ENCODE measurements at places on chromosomes 13 and 19. TPM values are rescaled to one million over a fixed set of nuclear protein-coding genes. Genes with fewer than 3 reads are reported as not detected.

GRCh38 chr19:2201473-2202148, 34.5 kb downstream of the PLEKHJ1 start:
- H3K27me3 ChIP-seq: no peaks in the 10 kb centered on the region
- no peak overlapping the region for H3K27ac ChIP-seq
- H3K4me3 ChIP-seq: no peak overlapping the region
- H3K36me3 ChIP-seq: no peaks in the 10 kb centered on the region
- no peaks in the 10 kb centered on the region for H3K4me1 ChIP-seq

- H3K4me3 ChIP-seq: no peak overlapping the region
- DNase-seq: no peak
Observed at GRCh38 chr13:77448689-77449088, 86.8 kb upstream of the SCEL start.

DNA sequence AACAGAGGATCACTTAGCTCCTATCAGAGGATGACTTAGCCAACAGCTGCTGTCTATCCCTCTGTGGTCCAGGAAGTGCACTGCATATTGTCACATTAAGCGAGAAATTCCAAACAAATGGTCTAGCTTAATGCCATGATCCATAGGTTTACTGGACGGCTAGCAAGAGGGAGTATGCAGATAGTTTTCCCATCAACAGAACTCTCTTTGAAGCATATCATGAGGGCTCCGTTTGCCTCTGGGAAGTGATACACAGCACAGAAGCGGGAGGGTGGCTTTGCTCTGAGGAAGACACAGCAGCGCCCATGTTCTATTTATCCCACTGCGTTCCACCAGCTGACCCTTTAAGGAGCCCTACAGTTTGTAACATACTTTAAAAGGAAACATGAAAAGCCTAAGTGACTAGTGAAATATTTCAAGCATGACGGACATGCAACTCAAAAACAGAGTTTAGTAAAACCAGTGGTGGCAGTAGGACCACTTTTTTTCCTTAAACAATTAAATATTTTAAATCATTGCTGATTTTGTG, 52.7 kb downstream of the COL4A1 start:
- peak overlapping the region; percentile 71 for H3K27ac ChIP-seq
- H3K27me3 ChIP-seq: no peaks in the 10 kb centered on the region
- DNase-seq: no peak
- H3K4me1 ChIP-seq: no peaks in the 10 kb centered on the region
- no peak overlapping the region for H3K4me3 ChIP-seq

DNA sequence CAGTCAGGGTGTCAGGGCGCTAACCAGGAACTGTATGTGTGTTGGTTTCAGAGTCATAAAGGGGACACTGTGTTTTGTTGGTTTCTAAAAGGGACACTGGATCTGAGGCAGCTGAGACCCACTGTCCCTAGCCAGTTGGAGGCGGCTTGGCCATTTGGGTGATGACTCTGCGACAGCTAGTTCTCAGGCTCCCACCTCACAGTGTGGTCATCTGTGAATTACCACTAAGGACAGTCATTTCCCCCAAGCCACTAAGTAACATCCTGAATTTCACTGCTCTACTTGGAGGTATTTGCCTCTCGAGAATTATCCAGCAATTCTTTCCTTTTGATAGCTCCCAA, 51.5 kb downstream of the EPS15L1 start:
- H3K4me1 ChIP-seq: no peaks in the 10 kb centered on the region
- H3K27ac ChIP-seq: no peak overlapping the region
- H3K27me3 ChIP-seq: no peaks in the 10 kb centered on the region
- no peak for DNase-seq

Gene ZNF441
- 8.5 TPM for total RNA-seq

Gene CARM1
- 6.4 TPM for total RNA-seq

Gene ATG4D
- 6.5 TPM for total RNA-seq

Gene ATP1A3
- total RNA-seq: not detected

DNA sequence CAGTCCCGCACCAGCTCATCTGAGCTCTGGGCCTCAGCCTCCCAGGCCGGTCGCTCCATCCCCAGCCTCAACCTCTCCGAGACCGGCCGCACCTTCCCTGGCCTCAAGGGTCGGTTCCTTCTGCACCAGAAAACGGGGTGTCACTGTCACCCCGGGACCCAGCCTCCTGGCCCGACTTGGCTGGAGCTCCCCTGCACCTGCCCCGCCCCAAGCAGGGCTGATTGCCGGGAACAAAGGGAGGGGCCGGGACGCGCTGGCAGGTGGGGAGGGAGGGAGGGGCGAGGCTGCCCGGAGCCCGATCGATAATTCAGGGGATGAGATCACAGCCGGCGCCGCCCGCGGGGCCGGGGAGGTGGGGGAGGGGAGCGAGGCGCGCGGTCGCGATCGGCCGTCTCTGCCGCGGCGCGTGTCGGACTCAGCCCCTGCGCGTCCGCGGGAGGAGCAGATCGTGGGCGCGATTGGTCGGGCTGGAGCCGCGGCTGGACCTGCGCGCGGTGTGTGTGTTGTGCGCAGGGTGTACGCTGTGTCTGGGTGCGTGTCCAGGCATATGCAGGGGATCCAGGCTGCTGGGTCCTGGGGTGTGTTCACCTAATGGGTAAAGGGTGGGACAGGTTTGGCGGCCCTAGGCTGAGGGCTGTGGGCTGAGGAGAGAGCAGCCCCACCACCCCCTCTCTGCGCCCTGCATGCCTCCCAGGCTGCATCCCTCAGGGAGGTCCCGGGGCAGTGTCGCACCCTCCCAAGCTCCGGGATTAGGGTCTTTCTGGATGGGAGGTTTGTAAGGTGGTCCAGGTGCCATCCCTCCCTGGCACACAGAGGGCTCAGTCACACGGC, 1.1 kb upstream of the SHC2 start:
- peak overlapping the region; percentile 79 for H3K27ac ChIP-seq
- H3K4me1 ChIP-seq: peaks cover 16% of the 10 kb centered on the region
- peak overlapping the region; percentile 44 for H3K4me3 ChIP-seq
- no peaks in the 10 kb centered on the region for H3K27me3 ChIP-seq

- H3K4me1 ChIP-seq: no peaks in the 10 kb centered on the region
- H3K4me3 ChIP-seq: no peak overlapping the region
- DNase-seq: no peak
- H3K27me3 ChIP-seq: no peaks in the 10 kb centered on the region
- H3K27ac ChIP-seq: no peak overlapping the region
- no peaks in the 10 kb centered on the region for H3K36me3 ChIP-seq
Observed at GRCh38 chr19:43906774-43907173, 28.3 kb downstream of the ZNF45 start.

Gene SCGB2B2
- total RNA-seq: not detected

DNA sequence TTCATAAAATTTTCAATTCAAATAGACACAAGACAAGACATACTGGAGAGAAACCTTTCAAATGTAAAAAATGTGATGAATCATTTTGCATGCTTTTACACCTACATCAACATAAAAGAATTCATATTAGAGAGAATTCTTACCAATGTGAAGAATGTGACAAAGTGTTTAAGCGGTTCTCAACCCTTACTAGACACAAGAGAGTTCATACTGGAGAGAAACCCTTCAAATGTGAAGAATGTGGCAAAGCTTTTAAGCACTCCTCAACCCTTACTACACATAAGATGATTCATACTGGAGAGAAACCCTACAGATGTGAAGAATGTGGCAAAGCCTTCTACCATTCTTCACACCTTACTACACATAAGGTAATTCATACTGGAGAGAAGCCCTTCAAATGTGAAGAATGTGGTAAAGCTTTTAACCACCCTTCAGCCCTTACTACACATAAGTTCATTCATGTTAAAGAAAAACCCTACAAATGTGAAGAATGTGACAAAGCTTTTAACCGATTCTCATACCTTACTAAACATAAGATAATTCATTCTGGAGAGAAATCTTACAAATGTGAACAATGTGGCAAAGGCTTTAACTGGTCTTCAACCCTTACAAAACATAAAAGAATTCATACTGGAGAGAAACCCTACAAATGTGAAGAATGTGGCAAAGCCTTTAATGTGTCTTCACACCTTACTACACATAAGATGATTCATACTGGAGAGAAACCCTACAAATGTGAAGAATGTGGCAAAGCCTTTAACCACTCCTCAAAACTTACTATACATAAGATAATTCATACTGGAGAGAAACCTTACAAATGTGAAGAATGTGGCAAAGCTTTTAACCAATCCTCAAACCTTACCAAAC, 24.6 kb upstream of the ZNF431 start:
- H3K4me1 ChIP-seq: no peaks in the 10 kb centered on the region
- H3K27me3 ChIP-seq: no peaks in the 10 kb centered on the region
- H3K4me3 ChIP-seq: no peak overlapping the region
- H3K36me3 ChIP-seq: no peaks in the 10 kb centered on the region
- H3K27ac ChIP-seq: no peak overlapping the region
- no peak for DNase-seq

DNA sequence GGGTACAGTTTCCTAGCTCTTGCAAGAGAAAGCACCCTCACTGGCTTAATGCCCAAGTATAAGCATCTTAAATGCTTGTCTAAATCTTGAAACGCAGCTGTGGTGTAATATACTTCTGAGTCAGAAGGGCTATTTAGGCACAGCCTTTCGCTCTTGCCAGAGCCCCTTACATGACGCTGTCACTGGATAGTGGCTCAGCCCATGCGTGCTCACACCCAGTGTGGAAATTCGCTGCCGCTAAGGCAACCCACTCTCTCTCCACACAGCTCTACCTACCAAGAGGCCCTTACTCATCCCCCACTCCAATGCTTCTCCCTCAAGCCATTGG, 24.0 kb downstream of the UQCRFS1 start:
- H3K27ac ChIP-seq: no peak overlapping the region
- H3K4me3 ChIP-seq: no peak overlapping the region
- H3K27me3 ChIP-seq: no peaks in the 10 kb centered on the region
- no peaks in the 10 kb centered on the region for H3K4me1 ChIP-seq

GRCh38 chr19:35462476-35462953, 14.5 kb downstream of the FFAR2 start:
- no peaks in the 10 kb centered on the region for H3K36me3 ChIP-seq
- H3K27ac ChIP-seq: no peak overlapping the region
- no peaks in the 10 kb centered on the region for H3K27me3 ChIP-seq
- no peak for DNase-seq
- no peak overlapping the region for H3K4me3 ChIP-seq

- no peak for DNase-seq
- no peaks in the 10 kb centered on the region for H3K36me3 ChIP-seq
Observed at GRCh38 chr13:71759651-71760511, 107.1 kb downstream of the DACH1 start.

Gene ICAM1
- total RNA-seq: 25.9 TPM

DNA sequence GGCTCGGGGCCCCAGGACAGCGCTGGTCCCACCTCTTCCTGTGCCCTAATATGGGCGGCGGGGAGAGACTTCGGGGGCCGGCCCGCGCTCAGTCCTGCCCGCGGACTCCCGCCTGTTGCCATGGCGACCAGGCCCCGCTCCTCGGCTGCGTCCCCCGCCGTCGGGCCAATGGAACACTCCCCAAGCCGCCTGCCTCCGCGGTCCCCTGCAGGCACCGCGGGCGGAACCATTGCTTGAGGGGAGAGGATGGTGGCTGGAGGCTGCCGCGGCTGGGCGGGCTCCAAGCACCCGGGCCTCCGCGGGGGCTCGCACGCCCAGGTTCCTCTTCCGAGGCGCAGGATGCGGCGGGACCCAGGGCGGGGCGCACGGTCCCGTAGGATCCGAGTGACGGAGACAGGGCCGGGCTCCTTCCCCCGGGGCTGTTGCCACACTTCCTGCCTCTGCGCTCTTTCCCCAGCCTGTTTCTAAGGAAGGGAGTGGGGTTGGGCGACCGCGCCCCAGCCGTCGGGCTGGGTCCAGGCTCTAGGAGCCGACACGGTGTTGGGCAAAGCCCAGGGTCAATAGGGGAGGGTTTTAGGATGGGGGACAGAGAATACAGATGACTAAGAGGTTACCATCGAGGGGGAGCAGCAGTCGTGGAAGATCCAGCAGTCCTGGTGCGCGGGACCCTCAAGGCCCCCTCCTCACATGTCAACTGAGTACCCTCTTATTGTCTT, 1.2 kb upstream of the JUNB start:
- H3K4me3 ChIP-seq: peak overlapping the region; percentile 84
- no peaks in the 10 kb centered on the region for H3K27me3 ChIP-seq
- peak; percentile 97 for DNase-seq
- H3K36me3 ChIP-seq: no peaks in the 10 kb centered on the region
- peak overlapping the region; percentile 98 for H3K27ac ChIP-seq
- peaks cover 10% of the 10 kb centered on the region for H3K4me1 ChIP-seq

DNA sequence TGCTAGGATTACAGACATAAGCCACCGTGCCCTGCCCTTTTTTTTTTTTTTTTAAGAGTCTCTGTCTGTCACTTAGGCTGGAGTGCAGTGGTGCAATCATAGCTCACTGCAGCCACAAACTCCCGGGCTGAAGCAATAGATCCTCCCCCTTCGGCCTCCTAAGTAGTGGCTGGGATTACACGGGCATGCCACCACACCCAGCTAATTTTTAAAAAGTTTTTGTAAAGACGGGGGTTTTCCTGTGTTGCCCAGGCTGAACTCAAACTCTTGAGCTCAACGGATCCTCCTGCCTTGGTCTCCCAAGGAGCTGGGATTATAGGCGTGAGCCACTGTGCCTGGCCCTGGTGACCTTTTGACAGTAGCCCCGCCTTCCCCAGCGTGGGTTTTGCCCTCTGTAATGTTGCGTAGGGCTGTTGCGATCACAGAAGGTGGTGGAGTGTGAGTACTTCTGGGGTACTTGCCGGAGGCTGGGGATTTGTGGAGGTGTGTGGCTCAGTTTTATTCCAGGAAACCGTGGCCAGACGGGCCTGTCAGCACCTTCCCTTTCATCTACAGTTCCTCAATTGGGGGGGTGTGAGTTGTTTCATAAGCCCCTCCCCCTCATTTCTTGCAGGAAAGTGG, 11.6 kb upstream of the RETN start:
- no peak for DNase-seq
- H3K36me3 ChIP-seq: no peaks in the 10 kb centered on the region
- no peak overlapping the region for H3K4me3 ChIP-seq
- no peaks in the 10 kb centered on the region for H3K4me1 ChIP-seq
- no peak overlapping the region for H3K27ac ChIP-seq
- no peaks in the 10 kb centered on the region for H3K27me3 ChIP-seq

DNA sequence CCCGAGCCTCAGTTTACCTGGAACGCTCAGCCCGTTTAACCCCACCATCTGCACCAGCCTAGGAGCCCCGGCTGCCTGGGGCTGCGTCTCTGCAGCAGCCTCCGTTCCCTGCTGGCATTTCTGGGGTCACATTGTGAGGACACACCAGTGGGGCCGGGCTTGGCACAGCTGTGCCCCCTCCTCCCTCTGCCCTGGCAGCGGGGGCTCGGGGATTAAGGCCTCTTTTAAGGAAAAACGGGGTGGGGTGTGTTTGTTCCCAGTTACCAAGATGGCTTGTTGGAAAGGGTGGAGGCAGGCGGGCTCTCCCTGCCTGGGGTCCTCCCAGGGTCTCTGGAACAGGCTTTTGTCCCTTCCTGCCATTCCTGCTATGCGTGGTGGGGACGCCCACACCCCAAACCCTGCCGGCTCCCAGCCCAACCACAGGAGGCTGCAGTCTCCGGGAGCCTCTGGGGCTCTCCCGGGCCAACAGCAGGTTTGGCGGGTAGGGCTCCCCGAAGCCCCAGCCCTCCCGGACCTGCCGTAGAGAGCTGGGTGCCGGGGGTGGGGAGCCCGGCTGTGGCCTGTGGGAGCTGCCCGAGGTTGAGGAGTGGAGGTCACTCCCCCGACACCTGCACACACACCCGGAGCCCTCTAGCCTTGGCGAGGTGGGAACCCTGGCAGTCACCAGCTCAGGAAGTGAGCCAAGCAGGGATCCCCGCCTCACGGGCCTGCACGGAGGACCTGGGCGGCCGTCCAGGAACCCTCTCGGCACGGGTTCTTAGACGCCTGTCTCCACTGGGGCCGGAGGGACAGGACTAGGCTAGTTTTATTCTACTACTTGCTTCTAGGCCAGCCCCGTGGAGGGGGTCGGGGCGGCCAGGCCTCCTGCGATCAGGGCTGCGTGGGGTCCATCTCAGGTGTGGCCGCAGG, 36.9 kb downstream of the GADD45B start:
- H3K36me3 ChIP-seq: no peaks in the 10 kb centered on the region
- no peaks in the 10 kb centered on the region for H3K27me3 ChIP-seq
- no peak overlapping the region for H3K27ac ChIP-seq
- H3K4me1 ChIP-seq: no peaks in the 10 kb centered on the region

Data from uterus (tissue), 4 donors.